ENCODE measurements at places on chromosomes 6 and 20.

DNA sequence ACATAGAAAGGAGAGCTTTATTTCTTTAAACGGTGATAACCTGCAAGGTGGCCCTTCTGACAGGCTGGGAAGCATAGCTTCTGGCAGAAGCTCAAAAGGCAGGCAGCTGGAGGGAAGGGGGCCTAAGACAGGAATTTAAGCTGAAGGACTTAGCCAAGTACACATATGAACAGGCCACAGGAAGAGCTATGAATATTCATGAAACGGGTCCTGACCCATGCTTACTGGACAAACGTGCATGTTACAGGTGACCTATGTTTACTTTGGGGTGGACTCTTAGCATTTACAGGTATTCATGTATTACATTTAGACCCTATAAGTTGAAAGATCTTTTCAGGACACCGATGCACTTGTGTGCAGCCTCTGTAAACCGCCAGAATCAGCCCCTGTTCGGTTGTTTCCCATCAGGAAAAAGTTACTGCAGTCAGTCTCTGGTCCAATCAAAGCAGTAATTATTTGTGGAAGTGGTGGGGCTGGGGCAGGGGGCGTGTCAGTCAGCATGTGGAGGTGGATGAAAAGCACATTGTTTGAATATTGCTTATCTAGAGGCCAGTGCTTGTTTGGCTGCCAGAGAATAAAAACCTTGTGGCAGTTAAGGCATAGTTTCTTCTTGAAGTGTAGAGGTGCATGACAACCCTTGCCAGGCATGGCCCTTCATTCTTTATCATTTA is 2.9 kb upstream of the GZF1 start:
- peaks cover 25% of the 10 kb centered on the region for H3K4me1 ChIP-seq
- H3K36me3 ChIP-seq = peaks cover 32% of the 10 kb centered on the region
- peak overlapping the region; percentile 98 for H3K27ac ChIP-seq
- no peak overlapping the region for H3K4me3 ChIP-seq
- DNase-seq = no peak
- H3K27me3 ChIP-seq = no peaks in the 10 kb centered on the region

DNA sequence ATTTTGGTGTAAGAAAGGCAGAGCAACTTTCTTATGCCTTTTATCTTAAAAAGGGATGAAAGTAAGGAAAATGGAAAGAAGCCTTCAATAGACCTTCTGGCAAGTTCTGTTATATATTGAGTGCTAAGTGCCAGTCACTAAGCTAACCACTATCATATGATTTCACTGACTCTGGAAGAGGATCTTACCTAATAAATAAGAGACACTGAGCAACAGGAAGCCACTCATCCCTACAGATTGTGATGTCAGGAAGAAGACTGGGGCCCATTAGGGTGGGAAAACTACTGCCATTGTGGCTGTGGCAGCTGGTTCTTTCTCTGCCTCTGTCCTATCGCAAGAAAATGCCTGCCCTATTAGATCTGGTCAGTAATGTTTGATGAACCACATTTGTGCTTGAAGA is 89.6 kb downstream of the AIG1 start:
- no peaks in the 10 kb centered on the region for H3K27me3 ChIP-seq
- no peaks in the 10 kb centered on the region for H3K36me3 ChIP-seq
- H3K4me1 ChIP-seq = no peaks in the 10 kb centered on the region
- no peak overlapping the region for H3K4me3 ChIP-seq
- H3K27ac ChIP-seq = no peak overlapping the region
- no peak for DNase-seq

GRCh38 chr6:139533573-139534471 is 159.4 kb upstream of the CITED2 start:
- H3K27ac ChIP-seq = peak overlapping the region; percentile 86
- DNase-seq = no peak
- H3K36me3 ChIP-seq = peaks cover 3% of the 10 kb centered on the region
- peak overlapping the region; percentile 45 for H3K4me3 ChIP-seq
- H3K4me1 ChIP-seq = peaks cover 48% of the 10 kb centered on the region

DNA sequence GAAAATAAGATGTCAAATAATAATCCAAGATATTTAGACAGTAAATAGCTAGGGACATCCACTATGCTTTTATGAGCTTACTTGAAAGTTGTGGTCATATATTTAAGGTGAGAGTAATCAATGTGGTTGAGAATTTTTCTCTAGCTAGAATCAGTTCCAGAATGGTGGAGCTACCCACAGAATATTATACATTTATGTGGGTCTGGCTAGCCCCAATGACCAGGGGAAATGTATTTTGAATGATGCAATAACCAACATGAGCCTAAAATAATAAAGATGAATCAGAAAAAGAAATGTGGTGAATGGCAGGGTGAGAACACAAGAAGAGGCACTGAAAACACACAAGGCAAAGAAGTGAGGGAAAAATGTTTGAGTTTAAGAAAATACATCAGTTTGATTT is 325.7 kb downstream of the TBC1D32 start:
- no peak overlapping the region for H3K27ac ChIP-seq
- DNase-seq = no peak
- no peak overlapping the region for H3K4me3 ChIP-seq
- H3K4me1 ChIP-seq = no peaks in the 10 kb centered on the region
- H3K27me3 ChIP-seq = no peaks in the 10 kb centered on the region
- H3K36me3 ChIP-seq = no peaks in the 10 kb centered on the region

GRCh38 chr20:44004306-44004915 is 89.8 kb downstream of the TOX2 start:
- DNase-seq = no peak
- H3K36me3 ChIP-seq = no peaks in the 10 kb centered on the region
- H3K27me3 ChIP-seq = peaks cover 46% of the 10 kb centered on the region
- peaks cover 16% of the 10 kb centered on the region for H3K4me1 ChIP-seq

GRCh38 chr6:114940181-114940580 is 597.4 kb upstream of the HS3ST5 start:
- H3K27ac ChIP-seq = no peak overlapping the region
- no peak for DNase-seq
- no peaks in the 10 kb centered on the region for H3K27me3 ChIP-seq
- no peak overlapping the region for H3K4me3 ChIP-seq
- no peaks in the 10 kb centered on the region for H3K36me3 ChIP-seq

- no peaks in the 10 kb centered on the region for H3K4me1 ChIP-seq
- DNase-seq = no peak
- H3K27ac ChIP-seq = no peak overlapping the region
- no peaks in the 10 kb centered on the region for H3K36me3 ChIP-seq
Observed at GRCh38 chr20:9344083-9344920, 170.1 kb upstream of the LAMP5 start.

- no peak for DNase-seq
- H3K27ac ChIP-seq = no peak overlapping the region
- H3K36me3 ChIP-seq = no peaks in the 10 kb centered on the region
- H3K27me3 ChIP-seq = peaks cover 60% of the 10 kb centered on the region
Observed at GRCh38 chr20:56579301-56579710, 46.3 kb downstream of the FAM209B start.

DNA sequence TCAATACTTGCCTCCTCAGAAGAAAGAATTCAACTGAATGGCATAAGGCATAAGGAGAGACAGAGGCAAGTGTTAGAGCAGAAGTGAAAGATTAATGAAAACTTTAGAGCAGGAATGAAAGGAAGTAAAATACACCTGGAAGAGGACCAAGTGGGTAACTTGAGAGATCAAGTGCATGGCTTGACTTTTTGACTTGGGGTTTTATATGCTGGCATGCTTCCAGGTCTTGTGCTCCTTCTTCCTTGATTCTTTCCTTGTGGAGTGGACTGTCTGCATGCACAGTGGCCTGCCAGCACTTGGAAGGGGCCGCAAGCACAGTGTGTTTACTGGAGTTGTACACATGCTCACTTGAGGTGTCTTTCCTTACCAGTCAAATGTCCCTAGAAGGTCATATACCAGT is 222.1 kb upstream of the UFL1 start:
- peaks cover 10% of the 10 kb centered on the region for H3K27me3 ChIP-seq
- H3K4me3 ChIP-seq = no peak overlapping the region
- H3K27ac ChIP-seq = no peak overlapping the region
- H3K36me3 ChIP-seq = no peaks in the 10 kb centered on the region
- no peaks in the 10 kb centered on the region for H3K4me1 ChIP-seq

- H3K36me3 ChIP-seq = no peaks in the 10 kb centered on the region
- no peak overlapping the region for H3K4me3 ChIP-seq
- H3K27ac ChIP-seq = no peak overlapping the region
Observed at GRCh38 chr20:19913927-19914614, 103.1 kb upstream of the NAA20 start.

DNA sequence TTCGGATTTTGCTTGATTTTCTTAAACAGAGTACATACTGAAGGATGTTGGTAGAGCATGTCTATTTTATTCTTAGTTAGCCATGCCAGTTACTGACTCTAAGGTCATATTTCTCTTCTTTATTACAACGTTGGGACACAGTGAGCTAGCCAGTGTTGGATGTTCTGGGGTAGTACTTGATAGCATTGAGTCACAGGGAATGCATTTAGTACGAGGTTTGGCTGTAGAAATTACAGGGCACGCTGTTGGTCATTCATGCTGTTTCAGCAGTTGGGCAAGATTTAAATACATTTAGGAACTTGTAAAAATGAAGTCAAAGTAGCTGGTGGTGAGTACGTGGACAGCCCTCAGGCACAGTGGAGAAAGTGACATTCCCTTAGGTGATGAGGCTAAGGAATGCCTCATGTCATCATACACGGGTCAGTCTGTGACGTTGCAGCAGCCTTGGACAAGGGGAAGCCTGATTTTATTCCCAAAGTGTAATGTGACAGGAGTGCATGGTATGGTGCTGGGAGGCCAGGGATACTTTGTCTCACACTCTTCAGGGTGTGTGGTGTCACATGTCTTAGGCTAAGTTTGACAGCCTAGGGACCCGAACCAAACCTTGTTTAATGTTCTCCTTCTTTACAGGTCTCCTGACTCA is 57.7 kb upstream of the SLC22A1 start:
- no peak overlapping the region for H3K27ac ChIP-seq
- H3K36me3 ChIP-seq = peaks cover 69% of the 10 kb centered on the region
- no peaks in the 10 kb centered on the region for H3K27me3 ChIP-seq
- H3K4me1 ChIP-seq = peaks cover 23% of the 10 kb centered on the region
- no peak for DNase-seq

GRCh38 chr6:15798533-15799255 is 135.9 kb upstream of the DTNBP1 start:
- H3K27ac ChIP-seq = no peak overlapping the region
- H3K27me3 ChIP-seq = no peaks in the 10 kb centered on the region
- H3K36me3 ChIP-seq = no peaks in the 10 kb centered on the region
- H3K4me1 ChIP-seq = no peaks in the 10 kb centered on the region
- H3K4me3 ChIP-seq = no peak overlapping the region

DNA sequence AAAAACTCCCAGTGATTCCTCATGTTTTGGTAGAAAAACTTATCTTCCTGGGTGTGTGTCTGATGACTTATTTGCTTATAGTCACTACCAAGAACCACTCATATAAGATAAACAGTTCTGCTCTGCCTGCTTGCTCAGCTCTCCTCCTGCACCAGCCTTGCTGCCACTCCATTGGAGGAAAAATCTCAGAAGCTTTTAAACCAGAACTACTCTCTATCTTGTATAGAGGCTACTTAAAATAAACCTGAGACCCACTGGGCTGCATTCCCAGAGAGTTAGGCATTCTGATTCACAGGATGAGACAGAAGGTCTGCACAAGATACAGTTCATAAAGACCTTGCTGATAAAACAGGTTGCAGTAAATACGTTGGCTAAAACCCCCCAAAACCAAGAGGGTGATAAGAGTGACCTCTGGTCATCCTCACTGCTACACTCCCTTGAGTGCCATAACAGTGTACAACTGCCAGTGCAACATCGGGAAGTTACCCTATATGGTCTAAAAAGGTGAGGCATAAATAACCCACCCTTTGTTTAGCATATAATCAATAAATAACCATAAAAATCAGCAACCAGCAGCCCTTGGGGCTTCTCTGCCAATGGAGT is 728.3 kb downstream of the EPHA7 start:
- DNase-seq = no peak
- no peak overlapping the region for H3K27ac ChIP-seq
- H3K27me3 ChIP-seq = no peaks in the 10 kb centered on the region
- no peaks in the 10 kb centered on the region for H3K36me3 ChIP-seq

DNA sequence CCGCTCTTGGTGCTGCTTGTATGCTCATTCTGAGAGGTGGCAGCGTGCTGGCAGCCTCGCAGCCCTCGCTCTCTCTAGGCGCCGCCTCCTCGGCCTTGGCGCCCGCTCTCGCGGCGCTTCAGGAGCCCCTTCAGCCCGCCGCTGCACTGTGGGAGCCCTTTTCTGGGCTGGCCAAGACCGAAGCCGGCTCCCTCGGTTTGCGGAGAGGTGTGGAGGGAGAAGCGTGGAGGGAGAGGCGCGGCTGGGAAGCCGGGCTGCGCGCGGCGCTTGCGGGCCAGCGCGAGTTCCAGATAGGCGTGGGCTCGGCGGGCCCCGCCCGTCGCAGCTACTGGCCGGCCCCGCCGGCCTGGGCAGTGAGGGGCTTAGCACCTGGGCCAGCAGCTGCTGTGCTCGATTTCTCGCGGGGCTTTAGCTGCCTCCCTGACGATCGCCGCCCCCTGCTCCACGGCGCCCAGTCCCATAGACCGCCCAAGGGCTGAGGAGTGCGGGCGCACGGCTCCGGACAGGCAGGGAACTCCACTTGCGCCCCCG is 19.5 kb upstream of the FAM8A1 start:
- no peaks in the 10 kb centered on the region for H3K27me3 ChIP-seq
- peak overlapping the region; percentile 71 for H3K4me3 ChIP-seq
- no peak for DNase-seq
- no peaks in the 10 kb centered on the region for H3K36me3 ChIP-seq
- no peaks in the 10 kb centered on the region for H3K4me1 ChIP-seq

DNA sequence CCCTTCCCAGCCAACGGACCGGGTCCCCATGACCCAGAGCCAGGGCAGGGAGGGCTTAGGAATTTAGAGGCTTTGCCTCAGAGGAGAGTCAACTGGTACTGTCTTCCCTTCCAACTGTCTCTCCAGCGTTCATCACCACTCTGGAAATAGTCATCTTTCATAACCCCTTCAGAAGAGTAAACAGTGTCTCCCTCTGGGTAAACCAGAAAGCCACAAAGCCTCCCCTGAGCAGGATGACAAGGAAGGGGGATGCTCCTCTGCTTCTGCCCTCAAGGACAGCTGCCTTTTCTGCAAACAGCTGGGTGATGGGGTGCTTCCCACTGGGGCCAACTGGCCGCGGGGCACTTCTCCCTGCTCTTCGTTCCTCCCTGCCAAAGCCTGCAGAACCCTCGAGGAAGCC is 90.1 kb downstream of the PSMG4 start:
- peaks cover 2% of the 10 kb centered on the region for H3K36me3 ChIP-seq
- H3K4me1 ChIP-seq = no peaks in the 10 kb centered on the region
- DNase-seq = no peak
- peaks cover 39% of the 10 kb centered on the region for H3K27me3 ChIP-seq
- H3K4me3 ChIP-seq = no peak overlapping the region
